ENCODE measurements at places on chromosomes 12 and 14.

DNA sequence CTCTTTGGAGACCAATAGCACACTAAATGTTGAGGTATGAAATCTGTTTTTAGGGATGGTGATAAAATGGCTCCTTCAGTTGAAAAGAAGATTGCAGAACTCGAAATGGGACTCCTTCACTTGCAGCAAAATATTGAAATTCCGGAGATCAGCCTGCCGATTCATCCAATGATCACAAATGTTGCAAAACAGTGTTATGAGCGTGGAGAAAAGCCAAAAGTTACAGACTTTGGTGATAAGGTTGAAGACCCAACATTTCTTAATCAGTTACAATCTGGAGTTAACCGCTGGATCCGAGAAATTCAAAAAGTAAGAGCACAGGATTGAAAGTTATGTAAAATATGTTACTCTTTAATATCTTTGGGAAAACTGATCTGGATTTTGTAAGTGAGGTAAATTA, 15.3 kb downstream of the DYNC1H1 start:
- no peaks in the 10 kb centered on the region for H3K4me1 ChIP-seq
- H3K27ac ChIP-seq: no peak overlapping the region
- H3K27me3 ChIP-seq: no peaks in the 10 kb centered on the region
- DNase-seq: no peak
- no peak overlapping the region for H3K4me3 ChIP-seq

- no peak overlapping the region for H3K4me3 ChIP-seq
- H3K27me3 ChIP-seq: no peaks in the 10 kb centered on the region
- no peaks in the 10 kb centered on the region for H3K36me3 ChIP-seq
- H3K4me1 ChIP-seq: no peaks in the 10 kb centered on the region
These were observed 347.2 kb upstream of the DCN start for GRCh38 chr12:91529829-91530228.

DNA sequence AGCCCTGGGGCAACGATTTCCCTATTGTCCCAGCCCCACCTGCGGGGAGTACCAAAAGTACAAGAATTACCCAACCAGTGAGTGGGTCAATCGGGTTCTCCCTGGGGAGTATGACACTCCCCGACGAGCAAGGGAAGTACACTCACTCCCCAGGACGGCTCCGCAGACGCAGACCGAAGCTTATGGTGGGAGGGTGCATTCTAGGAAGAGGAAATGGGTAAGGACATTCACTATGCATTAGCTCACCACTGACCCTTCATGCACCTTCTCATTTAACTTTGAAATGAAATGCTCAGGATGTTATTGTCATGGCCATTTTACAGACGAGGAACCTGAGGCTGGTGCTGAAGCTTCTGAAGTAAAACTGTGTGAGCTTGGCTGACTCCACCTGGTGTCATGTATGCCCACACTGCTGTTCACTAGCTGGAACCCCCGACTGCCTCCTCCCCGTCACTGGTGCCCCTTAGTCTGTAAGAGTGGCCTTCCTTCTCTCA, 45.8 kb upstream of the TMED10 start:
- no peak for DNase-seq
- no peaks in the 10 kb centered on the region for H3K36me3 ChIP-seq
- no peaks in the 10 kb centered on the region for H3K4me1 ChIP-seq
- no peak overlapping the region for H3K27ac ChIP-seq

DNA sequence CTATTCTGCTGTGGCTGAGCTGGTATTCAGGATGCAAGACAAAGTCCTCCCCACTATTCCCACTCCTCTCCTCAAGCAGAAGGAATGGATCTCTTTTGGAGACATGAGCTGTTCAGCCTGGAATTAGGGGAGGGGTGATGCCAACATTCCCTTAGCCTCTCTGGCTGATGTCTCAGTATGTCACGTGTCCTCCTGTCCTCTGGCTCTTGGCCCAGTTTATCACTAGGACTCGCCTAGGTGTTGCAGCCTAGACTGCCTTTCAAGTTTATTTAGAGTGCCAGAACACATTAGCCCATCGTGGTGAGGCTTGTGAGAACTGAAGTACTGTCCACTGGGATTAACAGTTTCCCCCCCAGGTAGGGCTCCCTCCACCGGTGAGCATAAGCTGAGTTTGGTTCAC, 239.9 kb upstream of the MIS18BP1 start:
- no peak overlapping the region for H3K27ac ChIP-seq
- H3K27me3 ChIP-seq: no peaks in the 10 kb centered on the region
- H3K4me1 ChIP-seq: no peaks in the 10 kb centered on the region
- no peaks in the 10 kb centered on the region for H3K36me3 ChIP-seq

DNA sequence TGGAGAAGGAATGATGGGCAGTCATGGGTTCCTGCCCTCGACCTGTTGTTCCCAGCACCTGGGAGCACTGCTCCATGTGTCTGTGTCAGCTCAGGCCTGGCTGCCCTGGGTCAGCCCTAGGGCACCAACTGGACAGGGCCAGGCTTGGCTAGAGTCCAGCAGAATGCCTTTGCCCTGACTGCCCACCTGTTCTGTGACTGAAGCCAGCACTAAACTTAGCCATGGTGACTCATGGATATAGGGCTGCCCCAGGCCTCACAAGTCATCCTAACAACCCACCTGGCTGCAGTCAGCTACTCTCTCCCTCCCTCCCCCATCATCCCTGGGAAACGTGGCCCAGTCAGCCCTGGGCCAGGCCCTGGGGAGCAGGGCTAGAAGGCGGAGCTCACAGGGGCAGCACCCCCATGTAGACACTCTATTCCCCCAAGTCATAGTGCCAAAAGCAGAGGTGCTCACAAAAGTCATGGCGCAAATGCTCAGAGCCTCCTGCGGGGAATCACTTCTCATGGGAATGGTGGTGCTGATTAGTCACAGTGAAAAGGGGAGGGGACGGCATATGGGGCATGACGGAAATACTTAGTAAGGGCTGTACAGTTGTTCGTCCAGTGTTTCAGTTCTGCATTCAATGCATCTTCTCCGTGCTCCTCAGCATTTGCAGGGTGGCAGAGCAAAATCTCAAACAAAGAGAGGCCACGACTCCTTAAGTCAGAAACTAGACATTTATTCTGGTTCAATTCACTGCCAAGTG, 52.0 kb upstream of the NTF3 start:
- no peak overlapping the region for H3K27ac ChIP-seq
- H3K36me3 ChIP-seq: no peaks in the 10 kb centered on the region
- no peaks in the 10 kb centered on the region for H3K27me3 ChIP-seq
- H3K4me1 ChIP-seq: no peaks in the 10 kb centered on the region

GRCh38 chr12:53459097-53459496, 7.2 kb downstream of the PCBP2 start:
- no peak overlapping the region for H3K27ac ChIP-seq
- no peaks in the 10 kb centered on the region for H3K27me3 ChIP-seq
- H3K4me3 ChIP-seq: no peak overlapping the region
- no peak for DNase-seq
